Left lung (tissue), 14 donors: ENCODE measurements at places on chromosomes 6 and 20. TPM values are rescaled to one million over a fixed set of nuclear protein-coding genes. Genes with fewer than 3 reads are reported as not detected.

PACRG gene
- total RNA-seq, result 2.7 TPM

HCRTR2 gene
- total RNA-seq, result not detected

MTCH1 gene
- total RNA-seq, result 189 TPM

FOXS1 gene
- total RNA-seq, result 2.5 TPM

PDYN gene
- not detected for total RNA-seq

C20orf96 gene
- total RNA-seq, result 8.3 TPM

CCN6 gene
- not detected for total RNA-seq

NKX2-4 gene
- not detected for total RNA-seq

RBPJL gene
- not detected for total RNA-seq

GHRH gene
- total RNA-seq, result not detected

- no peak for DNase-seq
Observed at GRCh38 chr20:8228315-8228714, 96.2 kb downstream of the PLCB1 start.

DNA sequence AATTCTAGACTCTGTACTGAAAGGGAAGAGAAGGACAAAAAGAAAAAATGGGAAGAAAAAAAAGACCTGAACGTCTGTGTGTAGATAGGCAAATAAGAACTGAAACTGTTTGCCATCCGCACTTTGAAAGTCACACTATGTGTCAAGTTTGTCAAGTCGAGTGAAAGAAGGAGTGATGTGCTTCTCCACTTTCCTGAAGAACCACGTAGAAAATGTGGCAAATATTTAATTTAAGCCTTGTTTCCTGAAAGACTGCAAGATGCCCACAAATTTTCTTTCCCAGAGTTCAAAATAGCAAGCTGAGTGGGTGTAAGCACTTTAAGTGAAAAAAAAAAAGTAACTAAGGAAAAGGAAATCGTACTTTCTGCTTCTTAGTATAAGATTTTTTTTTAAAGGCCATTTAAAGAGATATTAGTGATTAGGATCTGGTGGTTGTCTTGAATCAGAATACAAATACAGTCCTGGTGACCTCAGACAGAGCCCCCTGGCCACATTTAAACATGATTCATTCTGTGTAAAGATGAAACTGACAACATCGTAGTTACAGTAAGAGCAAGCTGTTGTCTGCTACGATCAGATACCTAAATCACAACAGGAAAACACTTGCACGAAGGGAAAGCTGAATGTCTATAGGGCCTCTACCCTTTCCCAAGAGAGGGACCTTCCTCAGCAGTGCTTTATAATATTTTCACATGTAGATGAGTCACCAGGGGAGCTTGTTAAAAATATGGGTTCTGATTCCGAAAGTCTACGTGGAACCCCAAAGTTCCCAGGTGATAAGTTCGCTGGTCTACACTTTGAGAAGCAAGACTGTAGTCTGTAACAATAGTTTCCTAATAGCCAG, 102.3 kb downstream of the HIVEP2 start:
- no peak for DNase-seq

- no peak for DNase-seq
Observed at GRCh38 chr6:161200610-161201370, 73.1 kb downstream of the AGPAT4 start.

DNA sequence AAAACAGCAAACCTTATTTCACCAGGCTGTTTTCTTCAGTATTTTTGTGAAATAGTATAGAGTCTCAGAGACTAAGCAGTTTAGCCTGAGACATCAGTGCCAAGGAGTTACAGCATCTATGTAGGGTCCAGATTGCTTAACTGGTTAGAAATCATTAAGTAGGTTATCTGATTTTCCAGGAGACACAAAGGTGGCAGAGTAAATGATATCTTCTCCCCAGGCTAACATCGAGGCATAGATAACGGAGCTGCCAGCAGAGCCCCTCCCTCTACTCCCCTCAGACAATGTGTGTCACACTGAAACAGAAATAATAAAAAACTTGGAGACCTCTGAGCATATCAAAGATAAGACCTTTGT, 473.0 kb upstream of the CITED2 start:
- DNase-seq, result no peak

DNA sequence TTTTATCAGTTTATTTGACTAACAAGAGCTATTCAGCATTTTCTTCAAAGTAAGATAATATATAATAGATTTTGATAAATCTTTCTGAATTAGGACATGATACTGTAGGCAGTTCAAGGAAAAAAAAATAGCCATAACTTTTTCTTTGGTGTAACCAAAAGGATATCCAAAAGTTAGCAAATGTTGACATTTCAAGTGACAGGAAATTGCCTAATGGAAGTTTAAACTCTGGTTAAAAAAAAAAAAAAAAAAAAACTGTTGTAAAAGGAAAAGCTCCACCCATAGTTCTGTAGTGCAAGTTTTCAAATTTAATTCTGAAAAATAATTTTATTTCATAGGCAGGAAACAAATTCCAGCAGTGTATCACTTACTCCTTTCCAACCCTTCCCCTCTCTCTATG, 18.8 kb downstream of the HEBP2 start:
- no peak for DNase-seq

GRCh38 chr6:89895276-89895874, 1.1 kb downstream of the GJA10 start:
- no peak for DNase-seq

DNA sequence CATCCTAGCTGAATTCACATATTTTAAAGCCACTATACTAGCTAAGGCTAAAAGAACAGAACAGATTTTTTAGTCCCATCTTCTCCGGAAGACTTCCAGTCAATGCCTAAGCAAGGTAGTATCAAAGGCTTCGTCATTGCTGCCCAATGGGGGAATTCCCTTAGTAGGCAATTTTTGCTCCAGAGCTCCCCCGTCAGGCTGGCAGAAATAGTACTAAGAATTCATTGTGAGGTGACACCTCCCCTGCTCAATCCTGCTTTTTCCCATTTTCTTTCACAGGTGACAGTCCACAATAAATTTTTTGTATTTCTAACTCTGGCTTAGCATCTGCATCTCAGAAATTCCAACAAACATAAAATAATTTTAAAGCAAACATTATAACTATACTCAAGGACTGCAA, 52.8 kb upstream of the SRSF6 start:
- DNase-seq, result no peak

DNA sequence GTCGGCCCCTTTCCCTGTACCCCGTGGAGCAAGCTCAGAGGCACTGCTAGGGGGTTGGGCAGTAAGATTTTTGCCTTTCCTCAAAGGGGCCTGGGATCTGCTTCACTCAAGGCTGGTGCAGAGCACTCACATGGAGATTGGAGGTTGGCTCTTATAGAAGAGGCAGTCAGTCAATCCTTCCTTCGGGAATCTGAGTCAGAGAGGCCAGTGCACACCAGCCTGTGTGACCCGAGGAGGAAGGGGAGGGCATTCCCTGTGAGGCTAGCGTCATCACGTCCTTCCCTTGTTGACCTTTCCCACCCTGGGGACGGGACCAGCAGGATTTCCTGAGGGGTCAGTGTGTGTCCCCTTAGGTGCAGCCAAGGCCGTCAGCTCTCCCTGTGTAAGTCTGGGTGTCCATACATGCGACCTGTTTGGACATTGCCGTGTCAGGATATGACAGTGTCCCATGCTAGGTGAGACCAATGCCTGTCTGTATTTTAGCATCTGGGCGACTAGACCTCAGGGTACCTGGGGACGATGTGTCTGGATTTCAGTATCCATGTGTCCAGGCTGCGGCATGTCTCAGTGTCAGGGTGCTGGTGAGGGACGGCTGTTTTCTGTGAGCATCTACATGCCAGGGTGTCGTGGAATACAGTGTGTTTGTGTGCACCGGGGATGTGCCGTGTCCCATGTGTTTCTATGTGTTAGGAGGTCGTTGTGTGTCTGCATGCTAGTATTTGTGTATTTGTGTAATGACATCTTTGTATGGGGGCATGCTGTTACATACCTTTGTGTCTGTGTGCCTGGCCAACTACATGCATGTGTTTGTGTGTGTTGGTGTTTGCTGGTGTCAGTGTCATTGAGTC, 2.8 kb upstream of the ZNF512B start:
- DNase-seq, result no peak

GRCh38 chr6:48928937-48929336, 534.1 kb downstream of the MMUT start:
- no peak for DNase-seq

GRCh38 chr6:80174900-80175572, 68.6 kb downstream of the BCKDHB start:
- DNase-seq, result no peak

- no peak for DNase-seq
Observed at GRCh38 chr6:35044145-35044745, 96.9 kb downstream of the TCP11 start.

- DNase-seq, result no peak
Observed at GRCh38 chr20:37331060-37331857, 14.7 kb upstream of the SRC start.

DNA sequence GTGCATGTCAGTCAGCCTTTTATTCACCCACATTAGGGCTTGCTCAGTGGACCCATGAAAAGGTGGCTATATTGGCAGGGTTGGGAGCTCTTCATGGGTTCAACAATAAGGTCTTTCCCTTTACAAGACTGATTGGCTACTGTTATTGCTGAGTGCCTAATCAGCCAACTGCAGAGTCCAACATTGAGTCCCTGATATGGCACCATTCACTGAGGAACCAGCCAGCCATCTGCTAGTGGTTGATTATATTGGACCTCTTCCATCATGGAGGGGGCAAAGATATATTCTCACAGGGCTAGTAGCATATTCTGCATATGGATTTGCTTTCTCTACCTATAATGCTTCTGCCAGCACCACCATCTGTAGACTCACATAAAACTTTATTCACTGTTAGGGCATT, 69.9 kb downstream of the CDKAL1 start:
- DNase-seq, result no peak

- no peak for DNase-seq
Observed at GRCh38 chr20:53448875-53449274, 144.8 kb downstream of the ZNF217 start.
